ENCODE measurements at places on chromosomes 12 and 14.

- DNase-seq: peak; percentile 59
Observed at GRCh38 chr12:2284857-2285256, 232.1 kb downstream of the CACNA1C start.

- no peak for DNase-seq
Observed at GRCh38 chr14:103353362-103353761, 19.3 kb downstream of the EIF5 start.

DNA sequence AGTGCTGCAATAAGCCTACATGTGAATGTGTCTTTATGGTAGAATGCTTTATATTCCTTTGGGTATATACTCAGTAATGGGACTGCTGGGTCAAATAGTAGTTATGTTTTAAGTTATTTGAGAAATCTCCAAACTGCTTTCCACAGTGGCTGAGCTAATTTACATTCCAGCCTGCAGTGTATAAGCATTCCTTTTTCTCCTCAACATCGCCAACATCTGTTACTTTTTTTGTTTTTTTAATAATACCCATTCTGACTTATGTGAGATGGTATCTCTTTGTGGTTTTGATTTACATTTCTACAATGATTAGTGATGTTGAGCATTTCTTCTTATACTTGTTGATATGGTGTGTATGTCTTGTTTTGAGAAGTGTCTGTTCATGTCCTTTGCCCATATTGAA is 1186.2 kb downstream of the BCL11B start:
- no peak for DNase-seq

DNA sequence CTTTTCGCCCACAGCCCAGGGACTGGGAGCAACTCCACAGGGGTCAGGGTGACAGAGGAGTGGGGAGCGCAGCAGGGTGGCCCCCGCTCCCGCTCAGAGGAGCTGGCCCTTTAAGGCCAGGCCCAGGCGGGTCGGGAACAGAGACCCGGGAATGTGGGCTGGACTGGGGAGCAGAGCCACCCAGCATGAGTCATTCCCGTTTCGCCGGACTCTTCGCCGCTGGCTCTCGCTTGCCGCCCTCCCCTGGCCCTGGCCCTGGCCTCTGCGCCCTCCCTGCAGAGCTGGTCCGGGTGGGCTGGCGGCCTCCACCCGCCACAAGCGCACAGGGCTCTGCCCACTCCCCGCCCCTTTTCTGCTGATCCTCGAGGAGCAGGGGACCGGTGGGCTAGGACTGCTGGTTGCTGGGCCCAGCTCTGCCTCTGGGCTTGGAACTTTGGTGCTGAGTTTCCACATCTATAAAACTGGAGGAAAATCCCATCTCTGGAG is 92.8 kb downstream of the NINJ2 start:
- DNase-seq: no peak

DNA sequence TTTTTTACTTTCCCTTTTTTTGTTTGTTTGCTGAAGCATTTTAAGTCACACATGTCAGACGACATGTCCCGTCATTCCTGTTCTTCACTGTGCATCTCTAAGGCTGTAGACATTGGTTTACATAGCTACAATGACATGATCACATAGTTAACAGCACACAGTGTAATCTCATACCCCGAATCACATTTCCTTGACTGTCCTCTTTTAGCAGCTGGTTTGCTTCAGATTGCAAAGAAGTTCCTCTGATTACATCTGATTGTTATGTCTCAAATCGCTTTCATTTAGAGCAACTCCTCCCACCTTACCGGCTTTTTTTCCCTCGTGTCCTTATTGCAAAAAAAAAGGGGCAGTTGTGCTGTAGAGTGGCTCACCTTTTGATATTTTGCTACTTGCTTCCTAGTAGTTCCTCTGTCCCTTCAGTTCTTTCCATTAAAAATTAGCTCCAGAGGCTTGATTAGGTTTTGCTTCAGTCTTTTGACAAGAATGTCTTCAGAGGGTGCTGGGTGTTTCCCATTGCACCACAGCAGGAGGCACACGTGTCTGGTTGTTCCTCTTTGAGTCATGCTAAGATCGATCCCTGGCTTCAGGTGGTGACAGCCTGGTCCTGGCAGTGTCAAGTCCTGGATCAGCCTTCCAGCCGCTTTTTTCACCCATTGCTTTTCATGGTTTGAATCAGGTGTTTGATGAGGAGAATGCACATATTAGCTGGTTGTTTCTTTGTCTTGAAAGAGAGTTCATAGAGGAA is 35.0 kb downstream of the ZNF664 start:
- DNase-seq: no peak

DNA sequence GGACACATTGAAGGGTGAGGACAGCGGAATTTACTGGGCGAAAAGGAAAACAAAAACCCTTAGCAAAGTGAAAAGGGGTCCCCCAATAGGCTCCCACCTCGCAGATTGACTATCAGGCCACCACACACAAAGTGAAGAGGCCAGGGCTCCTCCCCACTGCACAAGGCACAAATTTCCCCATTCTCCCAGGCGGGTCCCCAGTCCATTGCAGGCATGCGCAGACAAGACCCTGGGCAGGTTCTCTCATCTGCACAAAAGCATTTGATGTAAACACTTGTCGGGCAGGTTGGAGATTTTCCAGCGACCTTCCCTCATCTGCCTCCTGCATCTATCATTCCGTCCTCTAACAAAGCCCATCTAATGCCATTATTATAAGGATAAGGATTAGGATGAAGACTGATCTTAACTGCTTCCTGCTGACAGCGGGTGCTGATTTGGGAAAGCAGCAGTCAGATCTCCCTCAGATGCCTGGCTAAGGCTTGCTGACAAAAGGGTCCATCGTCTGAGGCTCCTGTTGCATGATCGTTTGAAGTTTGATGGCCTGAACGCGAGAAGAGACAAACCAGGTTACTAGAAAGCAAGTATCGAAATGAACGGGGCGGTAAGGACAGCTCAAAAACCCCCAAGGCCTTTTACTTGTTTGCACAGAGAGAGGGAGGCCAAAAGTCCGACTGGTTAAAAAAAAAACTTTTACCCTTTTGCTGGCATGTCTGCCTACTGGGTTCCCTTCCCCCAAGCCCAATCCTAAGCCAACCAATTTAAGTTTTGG is 14.4 kb downstream of the ASCL4 start:
- no peak for DNase-seq

- DNase-seq: peak; percentile 21
Observed at GRCh38 chr14:32576088-32576795, 247.1 kb downstream of the AKAP6 start.

DNA sequence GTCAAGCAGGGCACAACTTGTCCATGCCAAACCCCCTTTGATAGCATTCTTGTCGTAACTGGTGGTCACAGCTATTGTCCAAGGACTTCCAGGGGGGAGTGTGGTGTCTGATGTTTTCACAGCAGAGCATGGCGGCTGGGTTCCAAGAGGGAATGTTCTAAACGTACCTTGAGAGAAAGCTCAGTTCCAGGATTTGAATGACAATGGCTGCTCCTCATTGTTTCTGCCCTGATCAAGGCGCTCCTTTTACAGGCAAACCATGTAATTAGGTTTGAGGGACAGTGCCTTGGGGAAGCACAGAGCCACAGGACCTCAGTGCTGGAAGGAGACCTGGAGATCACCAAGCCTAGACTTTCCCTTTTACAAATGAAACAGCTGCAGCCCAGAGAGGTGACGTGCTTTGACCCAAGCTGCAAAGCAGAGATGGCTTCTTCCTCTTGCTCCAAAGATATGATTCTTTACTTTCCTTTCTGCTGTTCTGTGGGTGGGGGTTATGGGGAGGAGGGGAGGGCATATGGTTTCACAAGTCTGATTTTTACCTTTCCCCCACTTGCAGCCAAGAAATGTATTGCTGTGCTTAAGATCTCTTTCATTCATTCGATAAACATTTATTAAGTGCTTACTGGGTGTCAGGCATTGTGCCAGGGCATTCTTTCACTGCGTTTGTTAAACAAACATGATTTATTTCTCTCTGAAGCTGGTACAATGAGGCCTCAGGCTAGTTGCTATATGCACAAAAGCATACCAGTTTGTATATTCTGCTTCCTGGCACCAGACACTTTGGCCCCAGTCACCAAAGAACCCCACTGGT is 172.8 kb downstream of the KTN1 start:
- no peak for DNase-seq

GRCh38 chr12:3551386-3551785 is 60.4 kb downstream of the PRMT8 start:
- no peak for DNase-seq

- no peak for DNase-seq
Observed at GRCh38 chr12:104693493-104693892, 236.7 kb downstream of the CHST11 start.

GRCh38 chr12:79397609-79398008 is 293.2 kb downstream of the PAWR start:
- DNase-seq: no peak

DNA sequence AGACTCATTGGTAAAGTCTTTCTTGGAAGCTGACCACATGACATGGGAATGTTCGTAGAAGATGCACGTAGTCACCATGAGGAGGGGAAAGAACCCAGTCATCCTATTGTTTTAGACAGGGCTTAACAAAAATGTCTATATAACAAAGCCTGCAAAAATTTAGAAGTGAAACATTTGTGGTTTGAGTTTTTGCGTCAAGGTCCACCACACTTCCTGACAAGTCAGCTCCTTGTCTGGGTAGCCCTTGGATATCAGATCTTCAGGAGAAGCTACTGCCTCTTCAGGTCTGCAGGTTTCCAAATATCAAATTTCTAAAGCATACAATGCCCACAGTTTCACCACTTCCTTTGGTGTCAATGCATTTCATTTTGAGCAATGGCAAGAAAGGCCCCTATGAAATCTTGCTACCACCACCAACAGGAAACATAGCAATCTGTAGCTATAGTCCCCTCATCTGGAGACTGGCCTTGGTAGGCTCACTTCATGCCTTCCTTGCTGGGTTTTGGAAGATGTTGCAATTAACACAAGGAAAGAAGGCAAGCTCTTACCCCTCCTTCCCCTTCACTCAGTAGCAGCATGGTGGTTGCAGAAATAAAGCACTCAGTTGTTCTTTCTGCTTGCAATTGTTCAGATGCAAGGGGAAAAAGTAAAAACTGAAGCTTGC is 235.2 kb downstream of the PCNX1 start:
- peak; percentile 99 for DNase-seq

DNA sequence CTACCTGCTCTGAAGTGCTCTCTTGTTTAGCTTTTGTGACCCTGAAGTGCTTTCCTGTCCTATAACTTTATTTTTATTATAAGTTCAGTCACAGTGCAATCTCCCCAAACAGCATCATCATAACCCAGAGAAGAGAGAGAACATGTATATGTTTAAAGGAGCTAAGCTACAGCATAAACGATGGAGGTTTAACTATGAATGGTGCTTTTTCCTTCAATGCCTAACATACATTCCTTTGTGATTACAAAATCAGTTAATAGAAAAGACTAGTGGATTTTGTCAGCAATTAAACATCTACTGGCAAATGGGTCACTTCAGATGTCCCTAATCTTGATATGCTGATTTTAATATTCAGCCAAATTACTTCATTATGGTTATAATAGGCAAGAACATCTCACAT is 46.4 kb downstream of the ZFYVE21 start:
- no peak for DNase-seq

GRCh38 chr14:21579976-21580375 is at the start of gene OR10G3:
OR10G3 (minus strand) TSS chr14:21580076; CDS start chr14:21570744, 9,332 bp downstream.
- DNase-seq: no peak

GRCh38 chr12:129357233-129357632 is 504.0 kb downstream of the GLT1D1 start:
- no peak for DNase-seq

GRCh38 chr14:32259368-32260013 is 56.4 kb upstream of the RNU6-8 start:
- DNase-seq: no peak

DNA sequence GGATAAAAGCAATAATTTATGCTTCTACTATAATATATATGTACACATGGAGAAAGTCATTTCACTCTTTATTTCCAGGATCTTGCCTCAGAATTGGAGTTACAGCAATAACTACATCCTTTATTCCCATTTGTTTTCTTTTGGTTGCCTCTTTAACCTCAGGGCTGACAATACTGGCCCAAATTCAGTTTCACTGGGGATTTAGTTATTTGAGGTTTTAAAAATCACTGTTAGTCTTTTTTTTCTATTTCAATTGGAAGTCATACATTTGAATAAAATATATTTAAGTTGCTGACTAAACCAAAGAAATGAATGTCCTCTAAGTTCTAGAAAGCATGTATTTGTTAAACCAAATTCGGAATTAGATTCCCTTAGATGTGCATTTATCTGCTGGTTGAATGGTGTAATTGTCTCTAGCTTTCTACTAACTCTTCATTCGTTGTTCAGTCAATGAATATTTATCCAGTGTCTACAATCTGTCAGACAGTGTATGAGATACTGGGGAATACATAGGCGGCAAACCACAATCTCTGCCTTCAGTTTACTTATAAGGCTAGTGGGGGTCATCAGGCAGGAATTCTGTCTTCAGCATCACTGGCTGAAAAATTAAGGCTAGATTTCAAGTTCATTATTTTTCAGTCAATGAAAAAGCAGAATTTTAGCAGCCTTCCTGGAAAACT is 190.8 kb upstream of the ARHGAP5 start:
- DNase-seq: no peak

GRCh38 chr14:99035712-99036610 is 236.0 kb downstream of the BCL11B start:
- DNase-seq: no peak

DNA sequence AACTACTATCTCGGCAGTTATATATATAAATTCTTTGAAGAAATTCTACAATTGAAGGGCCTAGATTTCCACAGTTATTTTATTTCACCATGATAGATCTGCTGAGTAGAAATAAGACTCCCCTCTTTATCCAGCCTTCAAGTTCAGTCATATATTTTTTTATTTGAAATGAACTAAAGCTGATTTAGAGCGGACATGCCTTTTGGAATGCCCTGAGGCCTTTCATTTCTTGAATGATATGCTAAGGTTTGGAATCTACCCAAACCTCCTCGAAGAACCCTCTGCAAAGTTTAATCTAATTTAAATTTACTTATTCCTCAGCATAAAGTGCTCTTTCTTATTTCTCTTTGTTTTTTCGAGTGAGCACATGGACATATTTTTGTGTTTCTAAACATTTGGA is 15.1 kb downstream of the SIX1 start:
- DNase-seq: no peak

- no peak for DNase-seq
Observed at GRCh38 chr12:94336211-94336925, 123.3 kb downstream of the CEP83 start.

DNA sequence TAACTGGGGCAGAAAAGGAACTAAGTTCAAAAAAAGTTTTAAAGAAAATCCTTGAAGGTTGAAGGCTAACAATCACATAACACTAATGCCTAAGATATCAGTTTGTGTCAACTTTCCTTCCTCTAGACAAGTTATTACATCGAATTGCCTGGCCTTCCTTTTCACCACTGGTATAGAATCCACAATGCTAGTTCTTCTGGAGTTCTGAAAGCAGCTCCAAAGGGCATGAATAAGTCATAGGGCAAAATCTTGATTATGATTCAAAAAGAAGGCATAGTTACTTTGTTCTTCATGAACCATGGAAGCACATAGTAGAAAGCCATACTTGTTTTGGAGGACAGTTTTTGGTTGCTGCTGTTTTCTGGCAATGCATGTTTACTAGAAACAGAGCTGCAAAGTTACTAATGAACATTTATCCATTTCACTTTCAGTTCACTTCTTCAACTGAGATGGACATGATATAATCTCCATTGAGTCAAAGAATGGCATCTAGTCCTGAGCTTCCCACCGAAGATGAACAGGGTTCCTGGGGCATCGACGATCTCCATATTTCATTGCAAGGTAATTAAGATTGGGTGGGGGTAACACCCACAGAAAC is 56.0 kb downstream of the SYNE2 start:
- DNase-seq: no peak
